ENCODE measurements at places on chromosomes 6 and 20. TPM values are rescaled to one million over a fixed set of nuclear protein-coding genes. Genes with fewer than 3 reads are reported as not detected.

Gene TXLNB
- 0.04 TPM for total RNA-seq

- no peaks in the 10 kb centered on the region for H3K36me3 ChIP-seq
- no peaks in the 10 kb centered on the region for H3K4me1 ChIP-seq
- H3K27ac ChIP-seq, result no peak overlapping the region
Measured at GRCh38 chr6:58073263-58073662, 755.8 kb downstream of the PRIM2 start.

DNA sequence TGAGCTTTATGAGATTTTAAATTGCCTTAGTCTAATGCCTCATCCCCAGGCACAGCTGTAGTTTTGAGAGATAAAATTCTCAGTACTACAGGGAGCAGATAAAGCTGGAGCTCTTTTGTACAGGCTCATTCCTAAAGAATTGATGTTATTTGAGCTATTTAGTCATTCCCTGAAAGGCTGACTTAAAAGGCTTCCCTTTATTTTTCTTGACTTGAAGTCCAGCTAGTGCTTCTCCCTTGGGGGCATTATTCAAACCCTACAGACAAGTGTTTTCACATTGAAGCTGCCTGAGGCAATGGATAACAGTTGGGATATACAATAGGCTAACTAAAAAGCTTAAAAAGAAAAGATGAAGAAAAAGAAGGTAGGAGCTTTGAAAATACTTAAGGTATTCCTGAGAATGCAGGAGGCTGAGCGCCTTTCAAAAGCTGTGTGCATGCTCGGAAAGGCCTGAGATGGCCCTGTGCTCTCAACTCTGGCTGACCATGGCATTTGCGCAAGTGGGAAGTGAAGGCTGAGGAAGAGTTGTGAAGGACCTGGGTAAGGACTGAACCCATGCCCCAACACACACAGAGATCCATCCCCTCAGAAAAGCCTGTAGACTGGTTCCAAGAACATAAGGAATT lies 315.1 kb downstream of the SMOC2 start:
- no peak for DNase-seq
- no peaks in the 10 kb centered on the region for H3K27me3 ChIP-seq
- H3K4me3 ChIP-seq, result no peak overlapping the region
- H3K27ac ChIP-seq, result no peak overlapping the region

Gene DUSP15
- total RNA-seq, result not detected

Gene HLA-G
- not detected for total RNA-seq

DNA sequence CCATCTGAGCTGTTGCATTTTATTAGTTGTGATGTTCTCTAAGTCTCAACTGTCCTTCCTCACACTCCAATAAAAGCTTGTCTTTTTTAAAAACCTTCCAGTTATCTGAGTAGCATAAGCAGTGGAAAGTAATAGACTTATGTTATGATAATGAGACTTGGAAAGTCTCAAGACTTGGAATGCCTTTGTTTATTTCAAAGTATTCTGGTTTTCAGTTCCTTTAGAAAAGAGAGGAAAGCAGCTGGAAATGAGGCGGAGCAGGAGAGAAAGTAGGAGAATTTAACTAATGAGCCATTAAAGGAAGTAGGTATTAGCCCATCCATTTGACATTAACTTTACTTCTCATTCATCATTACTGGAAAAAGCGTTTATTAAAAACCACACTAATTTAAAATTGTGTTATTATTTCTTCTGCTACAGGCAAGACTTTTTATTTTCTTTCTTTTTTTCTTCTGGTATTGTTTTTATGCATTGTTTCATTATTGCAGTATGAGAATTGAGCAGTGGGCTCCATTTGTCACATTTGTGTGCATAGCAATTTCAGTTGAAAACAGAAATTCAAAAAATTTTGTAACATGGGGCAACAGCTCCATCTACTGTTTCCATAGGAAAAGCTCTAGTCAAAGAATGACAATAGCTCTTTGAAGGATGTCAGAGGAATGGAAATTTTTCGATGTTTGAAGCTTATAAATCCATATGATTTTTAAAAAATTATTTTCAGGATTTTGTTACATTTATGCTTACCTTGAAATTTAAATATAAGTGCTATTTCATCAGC lies 194.8 kb downstream of the COL9A1 start:
- H3K4me3 ChIP-seq, result no peak overlapping the region
- no peak overlapping the region for H3K27ac ChIP-seq

- DNase-seq, result peak; percentile 95
- H3K4me1 ChIP-seq, result peaks cover 70% of the 10 kb centered on the region
- no peaks in the 10 kb centered on the region for H3K36me3 ChIP-seq
- H3K27me3 ChIP-seq, result no peaks in the 10 kb centered on the region
- H3K4me3 ChIP-seq, result peak overlapping the region; percentile 82
- peak overlapping the region; percentile 98 for H3K27ac ChIP-seq
Measured at GRCh38 chr6:35731414-35731735, 5.5 kb upstream of the ARMC12 start.

DNA sequence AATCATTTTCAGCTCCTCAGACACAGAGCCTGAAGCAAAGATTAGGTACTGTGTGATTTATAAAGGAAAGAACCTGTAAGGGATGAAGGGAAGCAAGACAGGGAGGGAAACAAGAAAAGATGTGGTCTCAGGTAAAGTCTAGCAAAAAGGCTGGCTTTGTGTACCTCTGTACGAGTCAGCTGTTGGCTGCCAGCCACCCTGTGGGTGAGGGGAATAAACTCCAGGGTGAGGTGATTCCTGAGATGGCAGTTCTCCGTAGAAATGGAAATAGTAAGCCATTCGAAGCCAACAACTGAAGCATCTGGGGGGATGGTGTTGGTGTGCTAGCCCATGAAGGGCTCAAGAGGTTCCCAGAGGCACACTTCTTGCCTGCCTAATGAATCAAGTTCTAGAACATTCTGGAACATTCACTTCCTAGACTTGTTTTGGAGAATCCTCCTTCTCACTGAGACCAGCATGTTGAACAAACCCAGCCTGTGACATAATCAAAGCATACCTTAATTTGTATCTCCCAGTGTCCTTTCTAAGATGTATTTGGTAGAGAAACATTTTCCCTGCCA lies 10.6 kb upstream of the TTPAL start:
- no peaks in the 10 kb centered on the region for H3K36me3 ChIP-seq
- H3K4me3 ChIP-seq, result no peak overlapping the region
- DNase-seq, result peak; percentile 94
- H3K27me3 ChIP-seq, result no peaks in the 10 kb centered on the region

Gene RHAG
- 2.7 TPM for total RNA-seq

Gene ISM1
- 5.5 TPM for total RNA-seq

GRCh38 chr20:45378191-45378590 lies at the start of gene TP53TG5:
TP53TG5 (minus strand) TSS chr20:45378325; CDS start chr20:45378236, 89 bp downstream.
- H3K27ac ChIP-seq, result no peak within 1 kb of the TSS
- no peaks in the 10 kb centered on the region for H3K36me3 ChIP-seq
- DNase-seq, result no peak

DNA sequence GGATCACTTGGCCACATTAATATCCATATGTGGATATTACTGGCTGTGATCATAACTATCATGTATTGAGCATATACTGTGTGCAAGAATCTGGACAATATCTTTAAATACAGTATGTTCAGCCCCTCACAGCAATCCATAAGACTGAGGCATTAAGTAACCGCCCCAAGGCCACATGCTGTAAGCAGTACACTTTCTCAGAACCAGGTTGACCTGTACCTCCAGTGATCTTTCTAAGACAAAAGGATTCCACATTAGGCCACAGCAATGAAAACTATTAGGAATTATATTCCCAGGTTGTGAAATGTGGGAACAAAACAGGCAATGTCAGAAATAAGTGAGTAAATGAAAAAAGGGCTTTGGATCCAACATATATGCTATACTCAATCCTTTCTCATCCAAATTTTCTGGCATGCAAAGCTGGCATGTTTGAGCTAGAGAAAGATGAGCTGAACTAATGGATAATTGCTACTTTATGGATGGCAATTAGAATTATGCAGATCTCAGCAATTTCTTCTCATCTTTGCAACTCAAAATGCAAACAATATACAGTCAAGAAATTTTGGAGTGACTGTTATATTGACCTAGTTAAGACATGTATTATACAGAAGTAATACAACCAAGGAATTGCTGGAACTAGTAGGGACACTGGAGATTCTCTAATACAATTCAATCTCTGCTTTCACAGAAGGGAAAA lies 86.9 kb downstream of the KIF6 start:
- no peaks in the 10 kb centered on the region for H3K27me3 ChIP-seq
- no peak overlapping the region for H3K4me3 ChIP-seq
- H3K36me3 ChIP-seq, result no peaks in the 10 kb centered on the region
- H3K27ac ChIP-seq, result no peak overlapping the region
- no peaks in the 10 kb centered on the region for H3K4me1 ChIP-seq
- DNase-seq, result no peak
